Caudate nucleus (tissue), 63 donors: ENCODE measurements at places on chromosomes 1 and 21.

GRCh38 chr1:219090607-219091006 is 83.1 kb upstream of the LYPLAL1 start:
- no peak for DNase-seq

DNA sequence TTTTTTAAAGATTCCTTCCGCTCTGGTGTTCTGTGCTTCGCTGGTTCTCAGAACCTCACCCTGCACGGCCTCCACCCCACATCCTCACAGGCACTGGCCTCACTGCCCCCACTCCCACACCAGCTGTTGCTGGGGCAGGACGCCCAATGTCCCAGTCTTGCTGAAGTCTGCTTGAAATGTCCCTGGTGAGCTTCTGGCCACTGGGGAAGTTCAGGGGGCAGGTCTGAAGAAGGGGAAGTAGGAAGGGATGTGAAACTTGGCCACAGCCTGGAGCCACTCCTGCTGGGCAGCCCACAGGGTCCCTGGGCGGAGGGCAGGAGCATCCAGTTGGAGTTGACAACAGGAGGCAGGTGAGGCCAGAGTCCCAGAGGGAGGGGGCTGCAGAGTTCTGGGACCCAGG is at the start of gene C1QA:
C1QA (plus strand) TSS at position 276 of the 400 bp plus-strand sequence. CDS start 989 bp downstream, outside the sequence.
- no peak for DNase-seq

DNA sequence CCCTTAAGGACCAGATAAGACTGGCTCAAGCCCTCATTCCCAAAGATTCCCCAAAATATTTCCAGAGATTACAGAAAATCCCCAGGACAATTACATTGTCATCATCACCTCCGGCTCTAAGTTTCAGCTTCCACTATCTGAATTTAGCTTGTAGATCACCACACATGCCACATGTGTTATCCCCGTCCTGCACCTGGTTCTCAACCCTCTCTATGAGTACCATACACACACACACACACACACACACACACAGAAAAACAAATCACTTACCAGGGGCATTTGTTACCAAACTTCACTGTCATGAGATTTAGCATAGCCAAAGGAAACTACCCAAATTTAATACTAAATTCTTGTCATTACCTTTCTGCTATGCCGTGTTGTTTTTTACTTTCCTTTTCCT is 15.4 kb upstream of the TSPAN1 start:
- no peak for DNase-seq

DNA sequence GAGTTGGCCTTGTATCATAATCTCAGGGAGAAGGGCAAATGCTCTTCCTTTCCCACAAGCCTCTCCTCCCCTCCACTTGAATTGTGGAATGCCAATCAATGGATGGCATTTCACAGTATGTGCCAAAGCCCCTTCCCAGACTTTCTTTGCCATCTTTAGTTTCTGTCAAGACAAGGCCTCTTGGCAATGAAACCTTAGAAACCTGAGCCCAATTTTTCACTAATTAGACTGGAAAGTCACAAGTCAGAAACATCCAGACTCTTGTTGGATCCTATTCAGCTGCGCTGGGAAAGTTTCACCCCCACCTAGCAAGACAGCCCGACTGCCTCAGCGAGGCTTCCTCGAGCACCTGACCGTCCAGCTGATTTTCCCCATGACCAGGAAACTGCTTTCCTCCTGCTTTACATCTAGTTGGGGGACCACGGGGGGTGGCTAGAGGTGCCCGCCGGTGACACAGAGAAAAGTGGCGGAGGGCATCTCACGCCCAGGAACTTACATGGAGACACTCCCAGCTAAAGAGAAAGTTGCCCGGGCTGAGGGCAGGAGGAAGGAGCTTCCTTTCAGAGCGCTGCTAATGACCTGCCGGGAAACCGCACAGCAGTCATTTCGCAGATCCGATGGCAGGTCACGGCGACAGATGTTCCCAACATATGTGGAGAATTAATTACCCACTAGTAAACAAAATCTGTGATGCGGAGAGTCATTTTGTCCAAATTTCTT is 302.6 kb upstream of the RRP15 start:
- DNase-seq = no peak

- DNase-seq = no peak
These were observed 86.7 kb downstream of the CCDC185 start for GRCh38 chr1:223479718-223480425.

GRCh38 chr1:115706587-115707425 is 61.7 kb downstream of the CASQ2 start:
- DNase-seq = no peak

DNA sequence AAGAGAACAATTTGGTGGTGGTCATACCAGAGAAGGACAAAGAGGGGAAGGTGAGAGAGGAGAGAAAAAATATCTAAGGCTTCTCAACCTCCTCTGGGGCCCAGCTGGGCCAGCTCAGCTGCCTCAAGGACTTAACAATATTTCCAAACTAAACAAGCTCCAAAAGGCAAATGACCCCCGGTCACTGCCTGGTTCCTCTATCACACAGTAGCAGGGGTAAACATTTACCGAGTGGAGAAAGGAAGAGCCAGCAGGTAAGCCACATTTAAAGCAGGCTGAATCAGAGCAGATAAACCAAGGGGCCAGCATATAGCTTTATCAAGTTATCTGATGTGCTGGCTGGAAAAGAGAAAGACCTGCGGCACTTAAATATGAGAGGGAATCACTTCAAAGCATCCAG is 102.1 kb downstream of the KCND3 start:
- DNase-seq = no peak

GRCh38 chr21:45405819-45406762 is 1.1 kb downstream of the COL18A1 start:
- DNase-seq = no peak

DNA sequence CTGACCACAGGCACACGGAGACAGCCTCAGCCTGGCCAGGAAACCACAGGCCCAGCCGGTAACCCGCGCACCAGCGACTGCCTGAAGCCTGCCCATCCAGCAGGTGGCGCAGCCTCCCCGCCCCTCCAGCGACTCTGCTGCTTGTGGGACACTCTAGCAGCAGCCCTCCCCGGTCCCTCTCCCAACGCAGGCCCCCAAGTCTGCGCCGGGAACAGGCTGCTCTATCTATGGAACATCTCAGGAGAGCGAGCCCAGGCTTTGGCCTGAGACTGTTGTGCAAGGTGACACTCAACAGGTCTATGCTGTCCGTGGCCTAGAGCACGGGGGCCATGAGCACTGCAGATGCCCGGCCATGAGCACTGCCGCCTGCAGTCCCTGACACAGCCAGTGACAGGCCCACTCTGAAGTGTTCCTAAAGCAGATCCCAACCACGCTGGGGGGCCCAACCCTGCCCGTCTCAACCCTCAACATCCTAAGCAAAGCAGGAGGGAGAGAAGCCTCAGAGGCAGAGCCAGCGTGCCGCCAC is 28.4 kb downstream of the WDR4 start:
- DNase-seq = no peak

GRCh38 chr1:68116643-68117235 is 66.3 kb upstream of the DIRAS3 start:
- no peak for DNase-seq

DNA sequence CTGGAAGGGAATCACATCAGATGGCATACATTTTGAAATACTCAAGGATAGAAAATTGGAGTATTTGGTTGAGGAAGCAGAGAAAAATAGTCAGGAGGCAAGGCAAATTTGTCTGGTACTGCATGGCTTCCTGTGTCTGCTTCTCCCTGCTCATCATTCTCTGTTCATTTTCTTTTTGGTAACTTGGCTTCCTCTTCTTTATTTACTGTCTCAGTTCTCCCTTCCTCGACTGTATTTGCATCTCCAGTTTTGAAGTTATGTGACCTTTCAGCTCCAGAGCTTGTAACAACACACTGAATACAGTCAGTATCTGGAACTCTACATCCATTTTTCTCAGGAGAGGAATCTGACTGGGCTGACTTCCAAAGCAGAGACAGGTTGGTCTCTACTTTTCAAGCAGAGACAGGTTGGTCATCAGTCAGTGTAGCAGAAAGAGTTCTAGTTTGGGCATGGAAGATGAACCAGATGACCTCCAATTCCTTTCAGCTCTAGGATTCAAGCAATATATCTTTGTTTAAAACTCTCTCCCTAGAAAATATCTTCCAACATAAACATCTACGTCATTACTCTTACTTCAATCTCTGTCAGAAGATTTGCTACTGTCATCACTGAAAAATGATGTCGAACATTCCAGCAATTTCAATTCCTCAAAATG is 571.2 kb downstream of the ADGRL2 start:
- no peak for DNase-seq

- no peak for DNase-seq
These were observed 43.3 kb downstream of the TP73 start for GRCh38 chr1:3695326-3696217.
